Activated T-helper 2 cell treated with anti-CD3 and anti-CD28 coated beads, Interferon-gamma antibody, Interleukin-2, Interleukin-4, amounts not matched to agents 10 μg/mL and 5 μg/mL and 100 μg/mL, durations not matched to agents 14 hours and 24 hours and 36 hours (primary cell): ENCODE measurements at places on chromosomes 1 and 21.

GRCh38 chr1:101235216-101235695 lies 1.6 kb upstream of the S1PR1 start:
- no peak for DNase-seq

GRCh38 chr1:192066202-192066601 lies 92.1 kb upstream of the RGS18 start:
- DNase-seq = no peak

DNA sequence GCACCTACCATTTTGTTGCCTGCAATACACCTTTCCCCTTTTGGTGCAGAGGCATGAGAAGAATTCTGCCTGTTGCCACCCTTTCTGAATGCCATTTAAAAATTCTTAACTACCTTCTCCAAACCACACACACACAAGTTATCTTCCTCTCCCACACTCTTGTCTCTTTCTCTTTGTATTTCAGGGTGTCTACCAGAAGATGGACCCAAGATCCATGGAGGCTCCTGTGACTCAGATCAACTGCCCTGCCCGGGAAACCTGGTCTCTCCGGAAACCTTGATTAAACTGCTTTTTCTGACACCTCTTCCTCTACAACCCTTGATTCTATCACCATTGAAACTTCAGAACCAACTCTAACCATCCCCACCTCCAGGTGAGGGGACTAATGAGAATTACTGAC lies 2.4 kb upstream of the TARS2 start:
- DNase-seq = no peak

- no peak for DNase-seq
Measured at GRCh38 chr1:145983960-145984830, 12.2 kb downstream of the TXNIP start.

DNA sequence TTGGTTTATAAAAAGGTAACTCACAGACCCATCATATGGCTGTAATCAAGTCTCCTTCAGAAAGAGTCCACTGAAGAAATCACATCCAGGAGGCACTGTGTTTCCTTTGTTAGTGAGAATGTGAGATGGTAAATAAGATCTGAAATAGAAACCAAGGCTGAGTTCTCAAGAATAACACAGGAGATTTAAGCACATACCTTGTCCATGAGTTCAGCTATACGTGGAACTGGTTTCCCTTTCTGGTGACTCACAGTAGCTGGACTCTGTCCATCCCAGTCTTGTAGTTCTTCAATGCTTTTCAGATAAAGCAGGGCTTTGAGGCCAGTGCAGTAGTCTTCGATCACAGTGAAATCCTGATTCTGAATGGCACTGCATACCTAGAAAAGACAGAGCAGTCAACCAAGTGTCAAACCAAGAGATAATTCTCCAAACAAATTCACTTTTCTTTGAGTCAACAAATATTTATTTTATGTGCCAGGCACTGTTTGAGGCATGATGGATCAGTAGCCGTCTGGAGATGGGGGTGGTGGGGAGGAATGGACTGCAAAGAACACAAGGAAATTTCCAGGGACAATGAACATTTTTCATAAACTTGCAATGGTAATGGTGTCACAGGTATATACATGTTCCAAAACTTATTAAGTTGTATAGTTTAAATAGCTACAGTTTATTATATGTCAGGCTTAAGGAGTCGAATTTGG lies 471.4 kb downstream of the PTBP2 start:
- no peak for DNase-seq

GRCh38 chr1:49306507-49307070 lies 529.9 kb upstream of the BEND5 start:
- DNase-seq = no peak

DNA sequence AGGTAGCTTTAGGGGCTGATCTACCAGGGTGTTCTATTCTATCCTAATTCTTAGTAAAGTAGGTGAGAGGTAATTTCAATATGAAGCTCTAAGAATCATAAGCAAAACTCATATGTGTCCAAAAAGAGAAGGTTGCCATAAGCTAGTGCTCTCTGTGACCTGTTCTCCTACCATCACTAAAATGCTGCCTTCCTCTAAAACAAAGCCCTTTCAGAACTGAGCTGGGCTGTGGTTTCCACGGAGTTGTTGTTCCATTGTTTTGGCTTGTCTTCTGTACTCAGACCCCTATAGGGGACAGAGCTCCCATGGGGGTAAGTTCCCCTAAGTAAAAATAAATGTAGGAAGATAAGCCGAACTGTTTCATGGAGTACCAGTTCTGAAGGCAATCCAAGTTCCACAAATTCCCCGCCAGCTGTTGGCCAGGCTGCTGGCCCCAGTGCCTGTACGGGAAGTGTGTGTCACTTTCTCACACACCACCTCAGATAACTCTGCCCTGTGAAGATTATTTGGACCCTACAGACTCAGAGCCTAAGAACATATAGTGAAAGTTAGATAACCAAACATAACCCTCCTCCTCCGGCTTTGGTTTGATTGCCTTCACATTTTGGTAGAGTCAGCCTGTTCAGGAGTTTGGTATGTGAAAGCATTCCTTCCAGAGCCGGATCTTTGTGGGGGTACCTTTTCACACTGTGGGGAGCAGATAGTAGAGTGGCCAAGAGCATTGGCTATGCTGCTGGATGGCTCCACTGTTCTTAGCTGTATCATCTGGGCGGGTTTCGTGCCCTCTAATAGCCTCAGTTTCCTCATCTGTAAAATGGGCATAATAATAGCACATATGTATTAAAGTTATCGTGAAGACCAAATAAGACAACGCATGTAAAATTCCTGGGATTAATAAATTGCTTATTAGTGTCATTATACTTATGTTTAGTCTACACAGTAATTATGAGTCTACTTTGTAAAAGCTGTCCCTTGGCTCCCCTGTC lies 10.8 kb downstream of the DPT start:
- DNase-seq = no peak

GRCh38 chr1:148318904-148319242 lies 164.2 kb downstream of the PPIAL4G start:
- no peak for DNase-seq

DNA sequence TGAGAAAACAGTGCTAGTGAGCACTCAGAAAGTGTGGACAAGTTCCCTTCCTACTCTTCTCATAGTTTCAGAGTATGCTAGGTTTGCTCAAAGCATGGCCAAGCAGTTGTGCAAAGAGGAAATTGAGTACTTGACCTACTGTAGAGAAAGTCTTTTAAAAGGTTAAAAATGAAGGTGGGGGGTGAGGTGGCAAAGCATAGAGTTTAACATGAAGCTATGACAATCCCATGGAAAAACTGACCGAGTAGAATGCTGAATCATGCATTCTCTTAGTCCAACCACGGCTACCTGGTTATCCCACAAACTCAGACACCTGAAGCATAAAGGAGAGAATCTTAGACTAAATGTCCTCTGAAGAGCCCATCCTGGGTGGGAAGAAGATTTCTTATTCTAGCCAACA lies 79.9 kb downstream of the PTPN14 start:
- DNase-seq = no peak

- DNase-seq = no peak
Measured at GRCh38 chr1:156496211-156496761, 4.3 kb downstream of the MEF2D start.
